H1 (cell line): ENCODE measurements at places on chromosomes 13 and 19. TPM values are rescaled to one million over a fixed set of nuclear protein-coding genes. Genes with fewer than 3 reads are reported as not detected.

DNA sequence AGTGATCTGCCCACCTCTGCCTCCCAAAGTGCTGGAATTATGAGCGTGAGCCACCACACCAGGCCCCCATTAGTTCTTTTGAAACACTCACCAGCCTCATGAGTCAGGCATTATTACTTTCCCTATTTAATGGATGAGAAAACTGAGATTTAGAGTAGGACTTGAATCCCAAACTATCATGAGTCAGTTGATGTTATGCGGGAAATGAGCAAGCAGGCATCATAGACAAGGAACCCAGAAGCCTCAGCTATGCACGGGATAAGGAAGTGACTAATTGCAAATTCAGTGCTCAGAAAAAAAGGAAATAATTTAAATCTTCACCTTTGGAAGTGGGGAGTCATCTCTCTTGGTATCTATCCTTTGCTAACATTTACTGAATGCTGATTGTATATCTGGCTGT lies 217.5 kb downstream of the ABCC4 start:
- H3K27ac ChIP-seq = no peak overlapping the region
- H3K4me3 ChIP-seq = no peak overlapping the region
- H3K4me1 ChIP-seq = no peaks in the 10 kb centered on the region
- H3K36me3 ChIP-seq = no peaks in the 10 kb centered on the region

GRCh38 chr13:26695360-26695705 lies 65.3 kb downstream of the GPR12 start:
- 0 out of 2 replicates have a peak, but pooled peaks cover 3% of the 10 kb centered on the region for H3K4me1 ChIP-seq
- no peaks in the 10 kb centered on the region for H3K27me3 ChIP-seq
- no peak overlapping the region for H3K4me3 ChIP-seq
- H3K27ac ChIP-seq = no peak overlapping the region
- no peak for DNase-seq

GRCh38 chr13:33787051-33787591 lies 30.8 kb upstream of the RFC3 start:
- H3K4me3 ChIP-seq = no peak overlapping the region
- DNase-seq = no peak
- no peaks in the 10 kb centered on the region for H3K4me1 ChIP-seq
- no peak overlapping the region for H3K27ac ChIP-seq
- no peaks in the 10 kb centered on the region for H3K27me3 ChIP-seq

- no peaks in the 10 kb centered on the region for H3K36me3 ChIP-seq
- no peak for DNase-seq
- H3K27ac ChIP-seq = no peak overlapping the region
- H3K27me3 ChIP-seq = no peaks in the 10 kb centered on the region
- no peak overlapping the region for H3K4me3 ChIP-seq
These were observed 5.1 kb downstream of the TMEM272 start for GRCh38 chr13:51839711-51840540.

ADGRE1 gene
- not detected in 2 replicates for total RNA-seq

NKPD1 gene
- total RNA-seq = 0.38 and 0.39 TPM in 2 replicates

DNA sequence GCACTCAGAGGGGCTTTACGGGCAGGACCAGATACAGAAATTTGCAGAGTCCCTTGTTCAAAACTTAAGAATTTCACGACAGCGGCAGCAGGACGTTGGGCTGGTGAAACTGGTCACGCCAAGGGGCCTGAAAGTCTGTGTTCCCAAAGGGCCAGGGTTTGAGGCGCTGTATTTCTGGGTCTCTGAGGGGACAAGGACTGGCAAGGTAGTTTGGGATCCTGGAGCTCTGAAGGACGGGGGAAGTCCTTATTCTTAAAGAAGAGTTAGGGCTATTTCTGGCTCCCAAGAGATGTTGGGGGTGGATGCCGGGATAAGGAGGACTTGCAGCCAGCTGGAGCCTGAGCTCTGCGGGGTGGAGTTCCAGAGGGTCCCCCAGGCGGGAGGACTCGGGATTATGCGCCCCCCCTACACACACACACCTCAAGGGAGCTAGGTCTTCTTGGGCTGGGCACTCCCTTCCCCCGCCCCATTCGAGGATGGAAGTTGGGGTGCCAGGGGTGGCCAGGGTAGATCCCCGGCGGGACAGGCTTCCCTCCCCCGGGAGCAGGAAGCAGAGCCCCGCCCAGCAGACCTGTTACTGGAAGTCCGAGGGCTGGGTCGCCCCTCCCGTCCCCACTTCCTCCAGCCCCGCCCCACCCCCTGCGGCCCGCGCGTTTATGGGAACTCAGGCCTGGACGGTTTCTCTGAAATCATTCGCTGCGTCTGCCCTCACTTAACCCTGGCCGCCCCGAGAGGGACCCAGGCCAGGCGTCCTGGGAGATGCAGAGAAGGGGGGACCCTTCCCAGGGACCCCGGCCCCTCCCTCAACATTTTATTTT lies 5.6 kb downstream of the BCL3 start:
- H3K4me1 ChIP-seq = peaks cover 16% of the 10 kb centered on the region
- DNase-seq = no peak
- H3K27ac ChIP-seq = no peak overlapping the region
- peaks cover 62% of the 10 kb centered on the region for H3K27me3 ChIP-seq
- no peaks in the 10 kb centered on the region for H3K36me3 ChIP-seq
- peak overlapping the region; percentile 66 for H3K4me3 ChIP-seq

ZNF329 gene
- 11.2 and 12.0 TPM in 2 replicates for total RNA-seq

RBM26 gene
- total RNA-seq = 64.3 and 65.5 TPM in 2 replicates

DNA sequence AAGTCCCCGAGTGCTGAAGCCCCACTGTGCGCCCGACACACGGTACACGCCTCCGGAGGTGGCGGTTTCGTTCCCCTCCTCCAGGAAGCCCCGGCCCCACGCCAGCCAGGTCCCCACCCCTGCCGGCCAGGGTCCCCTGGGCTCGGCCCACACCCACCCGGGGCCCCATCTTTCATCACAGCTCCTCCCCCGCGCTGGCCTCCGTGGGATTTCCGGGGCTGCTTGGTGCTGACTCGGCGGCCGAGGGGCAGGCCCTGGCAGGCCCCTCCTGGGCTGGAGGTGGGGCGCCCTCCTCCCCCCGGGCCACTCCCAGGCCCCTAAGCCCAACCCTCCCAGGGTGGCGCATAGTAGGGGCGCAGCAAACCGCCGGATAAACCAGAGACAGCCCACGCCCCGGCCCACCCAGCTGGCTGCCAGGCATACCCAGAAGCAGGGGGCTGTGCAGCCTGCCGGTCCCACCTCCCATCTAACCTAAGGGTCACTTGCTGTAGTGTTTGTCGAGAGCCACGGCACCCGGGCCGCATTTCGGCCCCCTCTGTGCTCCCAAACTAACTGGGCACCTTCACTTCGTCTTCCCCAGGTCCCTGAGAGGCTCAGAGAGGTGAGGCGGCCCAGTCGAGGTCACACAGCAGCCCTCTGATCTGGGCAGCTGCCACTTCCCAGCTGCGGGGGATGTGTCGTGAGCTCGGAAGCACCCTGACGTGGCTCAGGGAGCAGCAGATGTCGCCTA lies 6.6 kb downstream of the ZBTB7A start:
- H3K27ac ChIP-seq = no peak overlapping the region
- no peak overlapping the region for H3K4me3 ChIP-seq
- peaks cover 26% of the 10 kb centered on the region; the same call in 1 of the 2 replicates for H3K4me1 ChIP-seq
- H3K36me3 ChIP-seq = no peaks in the 10 kb centered on the region
- DNase-seq = no peak

ZNF419 gene
- total RNA-seq = 10.0 and 11.9 TPM in 2 replicates

GRCh38 chr13:23622985-23623384 lies 52.8 kb downstream of the TNFRSF19 start:
- no peak for DNase-seq
- H3K27me3 ChIP-seq = no peaks in the 10 kb centered on the region
- H3K27ac ChIP-seq = no peak overlapping the region
- no peak overlapping the region for H3K4me3 ChIP-seq

CFAP97D2 gene
- not detected in 2 replicates for total RNA-seq

ZNF492 gene
- not detected in 2 replicates for total RNA-seq

TMEM38A gene
- 8.9 and 9.8 TPM in 2 replicates for total RNA-seq

DNA sequence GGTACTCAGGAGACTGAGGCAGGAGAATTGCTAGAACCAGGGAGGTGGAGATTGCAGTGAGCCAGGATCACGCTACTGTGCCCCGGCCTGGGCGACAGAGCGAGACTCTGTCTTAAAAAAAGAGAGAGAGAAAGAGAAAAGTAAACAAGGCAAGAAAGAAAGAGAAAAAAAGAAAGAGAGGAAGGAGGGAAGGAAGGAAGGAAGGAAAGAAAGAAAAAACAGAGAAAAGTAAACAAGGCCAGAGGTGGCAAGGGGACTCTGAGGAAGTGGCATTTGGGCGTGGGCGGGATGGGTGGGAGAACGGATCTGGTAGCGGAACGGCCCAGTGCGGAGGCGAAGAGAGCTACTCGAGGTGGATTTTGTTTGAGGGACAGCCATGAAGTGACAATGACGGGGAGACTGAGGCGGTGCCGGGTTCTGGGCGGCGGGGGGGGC lies 7.5 kb upstream of the ARRDC2 start:
- peaks cover 20% of the 10 kb centered on the region for H3K27me3 ChIP-seq
- no peak for DNase-seq
- H3K36me3 ChIP-seq = no peaks in the 10 kb centered on the region
- no peaks in the 10 kb centered on the region; the same call in 1 of the 2 replicates for H3K4me1 ChIP-seq

DNA sequence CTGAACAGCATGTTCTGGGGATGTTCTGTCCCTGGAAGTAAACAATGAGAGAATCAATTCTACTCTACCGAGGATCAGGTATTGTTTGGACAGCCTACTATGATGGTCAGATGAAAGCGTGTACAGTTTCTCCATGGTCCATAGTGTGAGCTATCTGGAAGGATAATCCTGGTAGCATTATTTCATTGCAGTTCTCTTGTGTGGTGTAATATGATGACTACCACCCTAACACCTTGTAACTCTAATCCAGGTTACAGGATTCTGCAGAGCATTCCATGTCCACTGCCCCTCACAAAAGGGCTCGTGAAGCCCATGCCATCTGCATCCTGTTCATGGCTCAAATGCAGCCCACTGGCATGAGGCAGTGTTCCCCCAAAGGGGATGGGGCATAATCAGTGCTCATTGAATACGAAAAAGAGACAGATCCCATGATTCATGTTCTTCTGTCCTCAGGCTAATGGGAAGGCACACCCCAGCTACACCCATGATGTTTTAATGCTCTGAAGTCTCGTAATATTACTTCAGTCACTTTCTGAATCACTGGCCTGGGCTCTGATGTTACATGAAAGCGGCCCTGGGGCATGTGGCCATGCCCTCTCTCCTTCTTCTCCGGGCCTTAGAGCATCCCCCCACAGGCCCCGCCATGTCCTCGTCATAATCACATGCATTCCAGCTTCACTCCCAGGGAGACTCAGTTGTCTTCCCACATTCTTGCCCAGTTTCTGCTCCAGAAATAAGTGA lies 68.4 kb downstream of the HSPH1 start:
- no peaks in the 10 kb centered on the region for H3K36me3 ChIP-seq
- H3K27ac ChIP-seq = no peak overlapping the region
- no peak for DNase-seq
- H3K4me1 ChIP-seq = peaks cover 4% of the 10 kb centered on the region; the same call in 1 of the 2 replicates
- no peaks in the 10 kb centered on the region for H3K27me3 ChIP-seq
- H3K4me3 ChIP-seq = no peak overlapping the region

CBARP gene
- 14.7 and 18.0 TPM in 2 replicates for total RNA-seq

DNA sequence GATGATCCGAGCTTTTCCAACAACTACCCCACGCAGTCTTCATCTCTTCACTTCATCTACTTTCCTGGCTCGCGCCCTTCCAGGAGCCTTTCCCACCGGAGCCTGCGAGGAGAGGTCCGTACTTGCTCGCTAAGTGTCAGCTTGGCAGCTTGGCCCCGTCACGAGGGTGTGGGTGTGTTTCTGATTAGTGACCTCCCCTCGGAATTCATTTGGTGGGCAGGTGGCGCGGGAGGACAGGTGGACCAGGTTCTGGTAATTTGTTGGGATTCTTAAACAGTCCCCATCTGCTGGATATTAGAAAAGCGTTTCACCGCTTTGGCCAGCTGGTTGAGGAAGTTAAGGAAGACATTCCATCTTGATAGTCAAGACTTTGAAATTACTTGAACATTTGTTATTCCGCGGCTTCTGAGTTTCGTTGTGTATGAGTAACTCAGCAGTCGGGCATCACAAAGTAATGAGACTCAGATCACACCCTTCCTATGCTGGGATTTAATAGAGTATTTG lies 515 bp downstream of the UFM1 start:
- peak overlapping the region; percentile 95 for H3K4me3 ChIP-seq
- no peaks in the 10 kb centered on the region for H3K27me3 ChIP-seq

ACP7 gene
- total RNA-seq = 0.50 and 0.98 TPM in 2 replicates

DNA sequence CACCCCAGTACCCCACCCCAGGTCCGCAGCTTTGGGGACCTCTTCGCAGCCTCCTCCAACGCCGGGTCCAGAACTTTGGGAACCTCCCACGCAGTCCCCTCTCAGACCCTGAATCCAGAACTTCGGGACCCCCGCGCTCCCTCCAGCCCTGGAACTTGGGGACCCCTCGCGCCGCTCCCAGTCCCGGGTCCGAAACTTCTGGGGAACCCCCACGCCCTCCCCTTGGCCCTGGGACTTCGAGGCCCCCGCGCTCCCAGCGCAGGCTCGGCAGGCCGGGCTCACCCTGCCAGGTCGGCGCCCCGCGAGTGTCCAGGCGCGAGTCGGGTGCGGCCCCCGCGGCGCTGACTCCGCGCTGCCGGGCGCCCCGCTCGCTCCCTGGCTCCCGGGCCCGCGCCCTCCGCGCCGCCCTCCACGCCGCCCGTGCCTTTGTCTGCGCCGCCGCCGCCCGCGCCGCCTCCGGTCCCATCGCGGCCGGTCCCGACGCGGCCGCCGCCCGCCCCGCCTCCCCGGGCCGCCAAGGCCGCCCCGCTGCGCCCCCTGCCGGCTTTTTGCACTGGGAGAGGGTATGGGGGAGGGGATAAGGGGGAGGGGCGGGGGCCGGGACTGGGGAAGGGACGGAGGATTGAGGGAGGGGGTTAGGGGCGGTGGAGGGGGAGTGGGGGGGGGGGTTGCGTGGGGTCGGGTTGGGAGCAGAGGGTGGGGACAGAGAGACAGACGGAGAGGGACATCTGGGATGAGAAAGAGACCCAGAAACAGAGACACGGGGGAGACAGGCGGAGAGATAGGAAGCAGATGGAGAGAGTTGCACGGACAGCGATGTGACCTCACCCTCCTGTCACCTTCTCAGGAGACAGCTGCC lies at the start of gene HOMER3:
HOMER3 (minus strand) TSS at position 449 of the 859 bp plus-strand sequence. CDS start 2,235 bp downstream, outside the sequence.
- H3K27ac ChIP-seq = no peak within 1 kb of the TSS; the same call in 1 of the 2 replicates
- DNase-seq = no peak
- peaks cover 18% of the 10 kb centered on the region for H3K4me1 ChIP-seq
- no peaks in the 10 kb centered on the region for H3K27me3 ChIP-seq
- H3K36me3 ChIP-seq = peaks cover 5% of the 10 kb centered on the region; the same call in 1 of the 2 replicates

- no peak overlapping the region for H3K4me3 ChIP-seq
- no peak overlapping the region for H3K27ac ChIP-seq
- no peaks in the 10 kb centered on the region for H3K27me3 ChIP-seq
- peaks cover 4% of the 10 kb centered on the region; the same call in 1 of the 2 replicates for H3K36me3 ChIP-seq
These were observed 6.5 kb upstream of the HSD17B14 start for GRCh38 chr19:48842789-48843162.

IL17D gene
- total RNA-seq = 0.56 and 0.84 TPM in 2 replicates

PRODH2 gene
- total RNA-seq = not detected in 2 replicates

EHD2 gene
- 13.0 and 14.3 TPM in 2 replicates for total RNA-seq
